Amniotic epithelial cell (primary cell): ENCODE measurements at places on chromosomes 7 and 10.
A peak's percentile ranks its signal among the peaks of the same experiment; 100 is the strongest.

DNA sequence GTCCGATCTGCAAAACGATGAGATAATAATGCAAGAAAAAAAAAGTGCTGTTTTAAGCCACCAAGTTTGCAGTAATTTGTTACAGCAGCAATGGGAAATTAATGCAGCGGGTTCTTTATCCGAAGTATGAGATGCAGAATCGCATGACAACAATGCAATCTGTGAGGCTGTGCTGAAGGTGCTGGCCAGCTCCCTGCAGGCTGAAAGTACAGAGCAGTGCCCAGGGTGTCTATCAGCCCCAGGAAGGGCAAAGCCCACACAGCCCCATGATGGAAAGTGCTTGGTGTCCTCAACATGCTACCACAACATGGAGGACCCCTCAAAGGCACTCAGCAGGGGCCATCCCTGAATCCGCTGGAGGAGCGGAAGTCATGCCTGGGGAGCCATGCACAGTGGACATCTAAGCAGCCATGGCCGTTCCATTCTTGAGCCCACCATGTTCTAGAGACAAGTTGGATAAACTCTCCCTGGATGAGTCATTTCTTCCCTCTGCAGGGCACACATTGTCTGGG, 199.5 kb upstream of the PFKP start:
- DNase-seq, result no peak

GRCh38 chr7:100109521-100110163, 8.2 kb downstream of the AP4M1 start:
- no peak for DNase-seq

DNA sequence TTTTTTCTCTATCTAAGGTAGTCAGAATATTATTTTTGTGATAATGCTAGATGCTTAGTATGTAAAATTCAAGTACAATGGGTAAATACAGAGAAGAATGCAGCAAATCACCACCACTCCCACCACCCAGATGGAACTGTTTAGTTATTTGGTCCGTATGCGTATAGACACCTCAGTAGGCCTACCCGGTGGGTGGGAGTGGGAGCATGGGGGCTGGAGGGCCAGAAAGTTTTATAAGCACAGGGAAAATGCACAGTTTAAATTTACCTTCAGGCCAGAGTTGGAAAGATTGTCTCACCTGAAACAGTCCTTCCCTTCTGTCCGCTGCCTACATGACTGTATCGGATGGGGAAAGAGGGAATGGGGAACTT, 15.5 kb downstream of the CHST3 start:
- no peak for DNase-seq

- no peak for DNase-seq
Observed at GRCh38 chr10:91411621-91412020, 1.5 kb downstream of the HECTD2 start.

DNA sequence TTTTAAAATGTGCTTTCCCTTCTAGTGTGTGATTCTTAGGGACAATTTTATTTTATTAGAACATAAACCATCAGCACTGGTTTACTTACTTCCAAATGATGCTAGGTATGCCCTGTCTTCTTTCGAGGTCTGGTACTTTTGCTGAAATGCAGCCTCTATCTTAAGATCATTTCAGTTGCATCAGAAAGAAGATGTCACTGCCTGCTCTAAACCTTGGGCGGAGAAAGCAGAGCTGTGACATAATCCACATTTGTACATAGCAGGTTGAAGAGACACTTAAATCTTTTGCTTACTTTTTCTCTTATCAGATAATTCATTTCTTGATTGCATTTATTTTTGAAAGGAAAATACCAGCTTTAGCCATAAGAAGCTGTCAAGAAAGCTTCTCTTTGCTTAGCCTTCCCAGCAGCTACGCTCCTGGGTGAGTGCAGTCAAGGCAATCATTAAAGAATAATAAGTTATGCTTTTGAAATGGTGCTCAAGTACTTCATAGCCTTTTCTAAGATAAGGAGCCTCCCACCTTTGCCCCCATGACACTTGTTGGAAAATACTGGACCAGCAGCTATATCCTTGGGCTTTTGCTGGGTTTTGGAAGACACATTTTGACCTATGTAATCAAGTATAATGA, 108.4 kb upstream of the SAMD8 start:
- peak; percentile 22 for DNase-seq

DNA sequence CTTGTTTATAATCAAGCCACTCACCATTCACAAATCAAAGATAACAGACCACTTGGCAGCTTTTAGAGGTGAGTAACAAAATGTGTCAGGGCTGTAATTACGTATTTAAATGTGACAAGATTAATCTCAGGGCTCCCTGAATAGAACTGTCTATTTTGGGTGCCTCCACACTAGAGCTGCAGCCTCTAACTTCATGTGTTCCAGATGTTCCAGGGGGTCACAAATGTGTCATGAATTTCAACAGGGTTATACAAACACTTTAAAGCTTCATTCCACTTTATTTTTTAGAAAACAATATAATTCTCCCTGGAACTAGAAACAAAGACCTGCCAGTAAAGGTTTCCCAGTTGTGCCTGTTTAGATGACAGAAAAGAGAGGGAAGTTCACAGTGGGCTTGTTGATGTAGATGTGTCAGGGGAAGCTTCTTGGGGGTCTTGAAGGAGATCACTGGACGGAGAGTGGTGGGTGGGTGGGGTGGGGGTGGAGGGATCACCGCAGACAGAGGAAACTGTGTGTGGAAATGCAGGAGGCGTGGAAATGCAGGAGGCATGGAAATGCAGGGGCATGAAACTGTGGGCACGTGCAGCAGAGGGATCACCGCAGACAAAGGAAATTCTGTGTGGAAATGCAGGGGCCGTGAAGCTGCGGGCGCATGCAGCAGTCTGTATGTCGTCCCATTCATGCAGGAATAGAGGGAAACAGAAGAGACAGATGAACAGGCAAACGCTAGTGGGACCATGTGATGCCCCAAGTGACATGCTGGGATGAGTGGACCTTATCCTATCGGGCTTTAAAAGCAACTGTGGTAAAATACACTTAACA, 42.0 kb upstream of the TRIL start:
- no peak for DNase-seq

DNA sequence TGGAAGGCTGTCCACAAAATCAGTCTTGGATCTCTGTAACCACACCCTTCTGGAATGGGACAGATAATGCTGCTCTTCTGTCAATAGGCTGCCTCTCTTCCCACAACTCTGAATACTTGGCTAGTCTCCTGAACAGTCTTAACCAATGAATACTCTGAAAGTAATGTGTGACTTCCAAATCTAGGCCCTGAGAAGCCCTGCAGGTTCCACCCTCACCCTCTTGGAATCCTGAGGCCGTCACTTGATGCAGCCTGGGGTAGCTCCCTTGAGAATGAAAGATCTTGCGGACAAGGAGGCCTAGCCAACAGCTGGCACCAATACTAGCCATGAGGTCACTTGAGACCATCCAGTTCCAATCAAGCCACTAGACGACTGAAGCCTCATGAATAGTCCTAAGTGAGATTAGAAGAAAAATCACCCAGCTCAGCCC, 109.2 kb downstream of the ARHGAP12 start:
- DNase-seq, result no peak
